NCI-H1092 (cell line): ENCODE measurements at places on chromosomes 11 and 22.

GRCh38 chr11:119974467-119974866, 163.4 kb downstream of the TRIM29 start:
- DNase-seq, result no peak

GRCh38 chr11:74434528-74434927, 32.8 kb downstream of the KCNE3 start:
- no peak for DNase-seq

- DNase-seq, result no peak
Observed at GRCh38 chr11:69274531-69275016, 19.4 kb upstream of the MYEOV start.

GRCh38 chr11:33802194-33802950, 28.1 kb upstream of the FBXO3 start:
- peak; percentile 73 for DNase-seq

- no peak for DNase-seq
Observed at GRCh38 chr11:16749666-16750065, 11.2 kb downstream of the C11orf58 start.

- no peak for DNase-seq
Observed at GRCh38 chr22:40180403-40180802, 2.7 kb downstream of the TNRC6B start.

GRCh38 chr22:35892192-35892591, 136.4 kb downstream of the RBFOX2 start:
- DNase-seq, result no peak

DNA sequence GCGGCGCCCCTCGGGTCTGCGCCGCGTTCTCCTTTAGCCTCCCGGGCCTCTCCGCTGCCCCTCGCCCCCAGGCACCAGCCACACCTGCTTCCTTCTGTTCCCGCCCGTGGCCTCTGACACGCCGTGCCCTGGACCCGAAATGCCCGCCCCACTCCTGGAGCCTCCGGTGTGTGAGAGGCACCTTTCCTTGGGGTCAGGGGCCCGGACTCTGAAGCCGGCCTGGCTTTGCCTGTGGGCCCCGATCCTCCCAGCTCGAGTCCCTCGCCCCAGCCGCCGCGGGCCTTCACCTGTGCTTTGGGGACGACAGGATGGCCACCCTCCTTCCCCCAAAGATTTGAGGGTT, 661 bp upstream of the CDPF1 start:
- DNase-seq, result no peak

GRCh38 chr11:82837650-82838049, 62.6 kb downstream of the PRCP start:
- no peak for DNase-seq

DNA sequence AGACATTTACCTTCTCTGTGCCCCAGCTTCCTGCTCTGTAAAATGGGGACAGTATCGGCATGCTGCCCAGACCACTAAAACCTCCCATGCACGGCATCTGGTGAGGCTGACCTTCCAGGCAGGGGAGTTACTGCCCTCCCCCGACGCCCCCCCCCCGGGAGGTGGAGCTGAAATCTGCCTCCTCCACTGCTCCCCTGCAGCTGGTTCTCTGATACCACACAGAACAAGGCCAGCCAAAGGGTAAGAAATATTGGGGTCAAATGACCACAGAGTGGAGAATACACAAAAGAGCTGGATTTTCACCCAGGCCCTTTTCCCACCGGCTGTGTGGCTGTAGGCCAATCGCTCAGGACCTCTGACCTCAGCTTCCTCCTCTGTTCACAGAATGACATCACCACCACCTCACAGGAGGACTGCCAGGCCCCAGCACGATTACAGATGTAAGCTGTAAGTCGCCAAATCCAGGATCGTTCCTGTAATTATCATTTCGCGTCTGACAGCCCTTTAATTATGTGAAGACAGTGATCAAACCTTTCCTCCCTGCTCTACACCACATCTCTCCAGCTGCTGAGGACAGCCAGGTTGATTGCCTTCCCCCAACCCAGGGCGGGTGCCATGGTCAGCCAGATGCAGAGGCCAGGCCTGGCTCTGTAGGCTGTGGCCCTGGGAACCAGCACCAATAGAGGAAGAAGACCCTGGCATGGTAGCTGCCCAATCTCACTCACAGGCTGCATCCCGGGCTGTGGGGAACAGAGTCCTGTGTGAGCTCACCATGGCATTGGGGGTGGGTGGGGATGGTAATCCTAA, 35.7 kb upstream of the KLHL35 start:
- no peak for DNase-seq

DNA sequence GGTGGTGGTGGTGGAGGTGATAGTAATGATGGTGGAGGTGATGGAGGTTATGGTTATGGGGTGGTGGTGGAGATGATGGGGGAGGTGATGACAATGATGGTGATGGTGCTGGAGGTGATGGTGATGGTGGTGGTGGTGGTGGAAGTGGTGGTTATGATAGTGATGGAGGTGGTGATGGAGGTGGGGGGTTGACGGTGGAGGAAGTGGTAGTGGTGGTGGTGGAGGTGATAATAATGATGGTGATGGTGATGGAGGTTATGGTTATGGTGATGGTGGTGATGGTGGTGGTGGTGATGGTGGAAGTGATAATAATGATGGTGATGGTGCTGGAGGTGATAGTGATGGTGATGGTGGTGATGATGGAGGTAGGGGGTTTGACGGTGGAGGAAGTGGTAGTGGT, 16.9 kb upstream of the WNT7B start:
- DNase-seq, result no peak

- no peak for DNase-seq
Observed at GRCh38 chr11:111524056-111524455, 9.5 kb downstream of the HOATZ start.

DNA sequence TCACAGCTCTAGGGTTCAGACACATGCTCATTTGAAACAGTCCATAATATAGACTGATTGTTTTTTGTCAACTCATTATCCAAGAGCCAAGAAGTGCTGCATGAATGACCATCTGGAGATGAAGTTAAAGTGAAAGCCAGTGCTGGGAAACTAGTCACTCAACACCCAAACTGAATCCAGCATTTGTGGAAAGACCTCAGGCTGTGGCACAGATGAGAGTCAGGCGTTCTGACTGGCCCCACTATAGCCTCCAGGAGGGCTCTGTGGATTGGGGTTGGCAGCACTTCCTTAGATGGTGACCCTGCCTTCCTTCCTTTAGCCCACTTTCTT, 2.1 kb downstream of the FEZ1 start:
- DNase-seq, result no peak

DNA sequence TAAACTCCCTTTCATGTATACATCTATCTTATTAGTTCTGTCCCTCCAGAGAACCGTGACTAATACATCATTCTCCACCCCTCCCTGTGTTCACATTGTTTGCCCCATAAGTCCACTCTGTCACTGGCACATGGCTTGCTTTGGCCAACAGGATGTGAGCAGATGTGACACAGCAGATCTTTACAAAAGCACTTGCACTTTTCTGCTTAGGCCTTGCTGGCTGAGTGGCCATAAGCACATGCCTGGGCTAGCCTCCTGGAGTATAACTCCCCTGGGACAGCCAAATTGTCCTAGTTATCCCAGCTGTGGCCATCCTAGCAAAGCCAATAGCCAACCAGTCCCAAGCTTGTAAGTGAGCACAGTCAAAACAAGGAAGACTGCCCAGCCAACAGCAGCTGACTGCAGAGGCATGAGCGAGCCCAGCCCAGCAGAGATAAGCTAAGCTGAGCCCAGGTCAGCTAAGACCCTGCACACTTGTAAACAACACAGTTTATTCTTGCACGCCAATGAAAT, 9.7 kb upstream of the RCN1 start:
- no peak for DNase-seq

DNA sequence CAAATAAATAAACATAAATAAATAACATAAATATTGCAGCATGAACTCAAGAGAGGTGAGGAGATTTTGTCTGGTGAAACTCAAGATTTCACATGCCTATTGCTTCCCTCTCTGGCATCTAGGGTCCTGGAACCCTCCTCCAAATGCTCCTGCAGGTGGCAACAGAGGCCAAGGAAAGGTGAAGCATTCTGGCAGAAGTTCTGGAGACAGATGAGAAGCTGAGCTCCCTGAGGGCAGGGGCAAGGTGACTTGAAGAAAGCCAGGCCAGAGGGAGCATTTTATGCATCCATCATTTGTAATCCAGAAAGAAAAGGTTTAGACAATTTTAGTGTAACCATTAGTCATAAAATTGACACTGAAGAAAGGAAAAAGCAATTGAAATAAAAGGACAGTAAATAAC, 64.9 kb downstream of the ENDOD1 start:
- peak; percentile 63 for DNase-seq

GRCh38 chr11:133547808-133548494, 15.7 kb upstream of the OPCML start:
- DNase-seq, result no peak

- DNase-seq, result no peak
Observed at GRCh38 chr22:44906248-44906936, 103.4 kb downstream of the PHF21B start.

- DNase-seq, result no peak
Observed at GRCh38 chr11:76188873-76189272, 17.4 kb downstream of the WNT11 start.

GRCh38 chr22:36644333-36644757, 59.2 kb downstream of the CACNG2 start:
- no peak for DNase-seq

DNA sequence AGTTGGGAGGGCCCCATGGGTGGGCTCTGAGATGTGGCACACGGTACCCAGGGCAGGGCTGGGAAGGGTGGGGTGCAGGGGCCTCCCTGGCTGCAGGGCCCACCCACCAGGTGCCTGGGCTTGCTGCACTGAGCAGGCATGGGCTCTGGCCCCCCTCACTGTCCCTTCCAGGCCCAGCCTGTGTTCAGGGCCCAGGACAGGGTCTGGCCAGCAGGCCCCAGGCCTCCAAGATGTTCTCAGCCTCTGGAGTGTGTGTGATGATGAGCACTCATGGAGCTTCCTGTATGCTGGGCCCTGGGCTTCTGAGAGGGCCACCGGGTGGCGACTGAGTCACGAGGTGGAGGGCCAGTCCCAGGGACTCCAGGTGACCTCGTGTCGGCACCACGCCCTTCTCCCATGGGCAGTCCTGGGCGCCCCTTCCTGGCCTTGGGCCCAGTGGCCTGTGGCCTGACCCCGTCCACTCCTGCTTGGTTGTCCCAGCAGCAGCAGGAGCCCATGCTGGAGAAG, 55.9 kb upstream of the CCDC188 start:
- DNase-seq, result no peak

DNA sequence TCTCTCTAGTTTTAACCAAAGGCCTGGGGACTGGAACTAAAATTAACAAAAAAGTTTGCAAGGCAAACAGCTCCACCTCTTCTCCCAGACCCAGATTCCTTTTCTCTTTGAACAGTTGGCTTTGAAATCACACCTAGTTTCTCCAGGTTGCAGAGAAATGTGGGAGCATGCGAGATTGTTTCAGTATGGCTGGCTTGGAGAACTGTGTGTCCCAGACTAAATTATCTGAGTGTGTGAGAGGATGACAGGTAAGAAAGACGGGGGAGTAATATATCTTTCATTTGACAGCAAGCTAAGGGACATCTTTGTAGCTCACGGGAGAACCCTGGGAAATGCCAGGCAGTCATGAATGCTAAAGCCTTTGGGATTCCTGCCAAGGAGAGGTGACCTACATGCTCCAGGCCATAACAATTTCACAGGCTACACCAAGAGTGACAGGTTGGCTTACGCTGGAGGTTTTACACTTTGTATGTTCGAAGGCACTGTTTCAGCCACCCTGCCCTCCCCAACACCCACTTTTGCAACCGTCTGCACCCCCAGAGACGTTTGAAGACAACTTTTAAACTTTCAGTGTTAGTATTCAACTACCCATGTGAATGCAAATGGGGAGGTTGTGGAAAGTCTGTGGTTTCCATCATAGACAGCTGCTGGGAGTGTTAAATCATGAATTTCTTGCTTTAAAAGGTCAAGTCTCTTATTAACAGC, 109.3 kb upstream of the SNX19 start:
- DNase-seq, result no peak

GRCh38 chr11:57377107-57377506, 3.8 kb downstream of the PRG3 start:
- DNase-seq, result no peak

DNA sequence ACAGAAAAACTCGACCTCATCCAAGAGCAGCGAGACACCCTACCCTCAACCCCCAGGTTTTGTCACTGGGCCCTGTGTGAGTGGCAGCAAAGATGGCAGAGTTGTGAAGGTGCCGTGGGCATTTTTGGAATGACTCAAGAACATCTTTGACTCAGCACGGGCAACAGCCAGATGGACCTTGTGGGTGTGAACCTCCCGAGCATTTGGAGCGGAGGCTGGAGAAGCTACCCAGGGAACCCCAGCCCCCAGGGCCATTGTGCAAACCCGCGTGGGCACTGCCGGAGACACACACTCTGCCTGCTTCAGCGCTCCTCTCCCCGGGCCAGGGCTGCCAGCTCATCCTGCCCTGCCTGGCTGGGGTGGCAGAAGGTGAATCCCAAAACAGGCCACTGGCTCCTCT, 66.1 kb downstream of the PANX1 start:
- no peak for DNase-seq

GRCh38 chr22:30453731-30454510, 17.9 kb downstream of the SEC14L3 start:
- peak; percentile 44 for DNase-seq

GRCh38 chr11:72405009-72405408, 29.3 kb downstream of the CLPB start:
- no peak for DNase-seq

- no peak for DNase-seq
Observed at GRCh38 chr11:61844909-61845565, 16.9 kb downstream of the FADS2 start.

DNA sequence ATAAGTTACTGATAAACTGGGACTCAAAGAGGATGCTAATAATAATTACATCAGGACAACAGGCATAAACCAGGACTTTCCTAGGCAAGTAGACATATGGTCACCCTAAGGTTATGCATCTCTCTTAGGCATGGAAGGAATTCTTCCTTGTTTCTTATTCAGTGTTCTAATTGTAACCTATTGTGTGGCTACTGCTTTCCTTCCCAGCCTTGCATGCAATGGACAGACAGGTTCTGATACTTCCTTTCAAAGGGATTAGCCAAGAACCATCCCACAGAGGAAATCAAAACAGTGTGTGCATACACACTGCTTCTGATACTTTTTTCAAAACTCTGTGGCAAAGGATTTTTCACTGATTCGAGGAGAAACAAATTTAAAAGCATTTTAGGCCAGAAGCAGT, 48.3 kb downstream of the RRAS2 start:
- DNase-seq, result no peak

DNA sequence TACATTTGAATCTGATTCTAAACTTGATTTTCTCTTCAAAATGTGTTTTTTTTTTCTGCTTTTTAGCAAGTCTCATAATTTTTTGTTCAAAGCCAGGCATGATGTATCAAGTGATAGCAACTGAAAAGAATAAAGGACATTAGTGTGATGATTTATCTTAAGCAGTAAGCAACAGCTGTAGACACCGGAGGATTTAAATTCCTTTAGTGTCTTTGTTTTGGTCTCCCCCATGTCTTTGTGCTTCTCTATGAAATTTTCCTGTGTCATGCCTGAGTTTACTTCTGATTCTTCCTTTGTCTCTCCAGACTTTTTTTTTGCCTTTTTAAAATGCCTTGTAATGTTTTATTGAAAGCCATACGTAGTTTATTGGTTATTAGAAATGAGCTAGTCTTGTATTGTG, 934.2 kb upstream of the RAG2 start:
- no peak for DNase-seq
